ENCODE measurements at places on chromosomes 13 and 19.

DNA sequence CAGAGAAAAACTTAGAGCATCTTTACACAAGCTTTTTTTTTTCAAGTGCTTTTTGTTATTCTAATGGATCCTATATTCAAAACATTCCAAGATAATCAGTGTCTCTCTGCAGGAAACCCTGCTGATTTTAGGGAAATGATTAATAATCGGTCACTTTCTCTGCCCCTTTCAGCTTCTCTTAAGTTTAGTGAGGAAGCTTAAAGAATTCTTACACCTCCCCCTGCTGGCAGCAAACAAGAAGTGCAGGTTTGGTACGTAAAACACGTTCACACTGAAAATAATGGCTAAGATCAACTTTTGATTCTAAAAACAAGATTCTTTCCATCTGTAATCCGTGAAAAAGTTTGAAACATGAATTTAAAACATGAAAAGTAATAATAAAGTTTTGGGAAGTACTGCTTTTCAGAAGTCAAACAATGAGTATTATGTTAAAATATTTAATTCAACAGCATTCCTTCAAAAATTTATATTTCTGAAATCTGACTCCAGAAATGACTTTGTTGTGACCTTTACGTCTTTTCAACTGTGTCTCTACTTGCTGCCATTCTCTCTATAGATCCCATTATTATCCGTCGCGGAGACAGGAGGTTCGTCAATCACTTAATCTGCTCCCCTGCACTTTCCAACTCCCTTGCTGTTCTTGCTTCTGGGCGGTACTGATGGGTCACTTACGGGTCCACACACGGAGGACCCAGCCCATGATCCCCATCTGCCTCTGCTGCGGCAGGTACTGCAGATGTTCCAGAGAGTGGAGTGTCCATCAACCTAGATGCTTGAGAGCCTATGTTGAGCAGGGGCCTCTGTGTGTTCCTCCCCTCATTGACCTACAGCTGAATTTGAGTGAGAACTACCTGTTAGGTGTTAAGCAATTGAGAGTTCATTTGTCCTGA, 203.1 kb upstream of the EDNRB start:
- peak; percentile 54 for DNase-seq

- no peak for DNase-seq
These were observed 338.9 kb downstream of the KLF5 start for GRCh38 chr13:73397496-73398305.

- no peak for DNase-seq
These were observed at the start of gene HSH2D for GRCh38 chr19:16143399-16144215. HSH2D (plus strand) TSS chr19:16143685; CDS start chr19:16148751, 5,066 bp downstream.

DNA sequence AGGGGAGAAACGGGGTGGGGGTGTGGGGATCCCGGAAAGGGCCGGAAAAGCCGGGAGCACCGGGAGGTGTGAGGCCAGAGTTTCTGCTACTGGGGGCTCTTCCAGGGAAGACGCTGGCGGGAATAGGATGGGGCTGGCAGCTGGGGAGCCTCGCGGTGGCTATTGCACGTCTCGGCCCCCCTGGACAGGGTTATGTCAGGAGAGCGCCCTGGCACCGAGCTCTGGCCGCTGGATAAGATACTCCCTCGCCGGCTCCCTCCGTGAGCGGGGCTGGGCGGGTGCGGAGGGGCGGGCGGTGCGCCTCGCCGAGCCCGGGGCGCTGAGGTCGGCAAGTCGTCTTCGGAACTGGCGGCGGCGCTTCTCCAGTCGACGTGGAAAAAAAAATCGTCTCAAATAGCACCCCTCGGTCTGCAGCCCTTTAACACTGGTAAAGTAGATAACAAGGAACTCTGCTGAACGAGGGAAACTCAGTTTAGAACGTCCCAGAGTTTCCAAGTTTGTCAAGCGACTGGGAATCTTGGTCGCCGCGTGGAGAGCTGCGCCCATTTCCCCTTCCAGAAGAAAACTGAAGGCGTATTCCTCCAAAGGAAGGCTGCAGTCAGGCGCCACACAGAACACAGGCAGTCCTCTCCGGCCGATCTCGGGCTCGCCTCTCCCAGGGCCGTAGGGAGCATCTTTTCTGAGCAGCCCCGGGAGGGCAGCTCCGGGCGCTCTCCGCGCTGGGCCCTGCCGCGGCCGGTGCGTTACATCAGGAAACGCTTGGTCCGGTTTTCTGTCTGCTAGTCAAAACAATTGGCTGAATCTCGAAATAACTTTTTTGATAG, 115.1 kb downstream of the KCNRG start:
- DNase-seq = peak; percentile 53

DNA sequence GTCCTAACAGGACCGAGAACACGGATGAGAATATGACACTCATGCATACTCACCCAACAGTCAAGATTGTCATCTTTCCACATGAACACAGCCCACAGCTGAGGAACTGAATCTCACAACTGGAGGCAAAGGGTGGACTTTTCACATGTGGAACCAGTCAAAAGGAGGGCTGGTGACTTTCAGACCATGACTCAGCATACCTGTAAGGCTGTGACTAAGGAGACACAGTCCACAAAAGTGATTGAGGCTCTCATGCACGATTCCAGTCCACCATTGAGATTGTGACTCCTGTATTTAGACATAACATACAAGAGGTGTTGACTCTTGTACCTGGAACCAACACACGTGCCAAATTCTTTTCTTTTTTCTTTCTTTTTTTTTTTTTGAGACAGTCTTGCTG, 40.0 kb downstream of the ZNF729 start:
- no peak for DNase-seq

DNA sequence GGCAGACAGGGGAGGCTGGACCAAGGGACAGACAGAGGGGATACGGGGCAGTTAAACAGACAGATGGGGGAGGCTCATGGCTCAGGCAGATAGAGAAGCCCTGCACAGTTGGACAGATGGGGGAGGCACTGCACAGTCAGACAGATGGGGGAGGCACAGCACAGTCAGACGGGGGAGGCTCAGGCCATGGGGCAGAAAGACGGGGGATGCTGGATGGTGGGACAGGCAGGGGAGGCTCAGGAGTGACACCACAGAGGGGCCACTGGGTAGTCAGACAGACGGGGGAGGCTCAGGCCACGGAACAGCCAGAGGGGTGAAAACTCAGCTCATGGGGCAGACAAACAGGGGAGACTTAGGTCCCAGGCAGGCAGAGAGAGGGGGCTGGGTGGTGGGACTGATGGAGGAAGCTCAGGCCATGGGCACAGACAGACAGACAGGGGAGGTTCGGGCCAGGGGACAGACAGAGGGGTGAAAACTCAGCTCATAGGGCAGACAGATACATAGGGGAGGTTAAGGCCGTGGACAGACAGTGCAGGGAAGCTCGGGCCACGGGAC, 886 bp downstream of the MFSD12 start:
- no peak for DNase-seq

DNA sequence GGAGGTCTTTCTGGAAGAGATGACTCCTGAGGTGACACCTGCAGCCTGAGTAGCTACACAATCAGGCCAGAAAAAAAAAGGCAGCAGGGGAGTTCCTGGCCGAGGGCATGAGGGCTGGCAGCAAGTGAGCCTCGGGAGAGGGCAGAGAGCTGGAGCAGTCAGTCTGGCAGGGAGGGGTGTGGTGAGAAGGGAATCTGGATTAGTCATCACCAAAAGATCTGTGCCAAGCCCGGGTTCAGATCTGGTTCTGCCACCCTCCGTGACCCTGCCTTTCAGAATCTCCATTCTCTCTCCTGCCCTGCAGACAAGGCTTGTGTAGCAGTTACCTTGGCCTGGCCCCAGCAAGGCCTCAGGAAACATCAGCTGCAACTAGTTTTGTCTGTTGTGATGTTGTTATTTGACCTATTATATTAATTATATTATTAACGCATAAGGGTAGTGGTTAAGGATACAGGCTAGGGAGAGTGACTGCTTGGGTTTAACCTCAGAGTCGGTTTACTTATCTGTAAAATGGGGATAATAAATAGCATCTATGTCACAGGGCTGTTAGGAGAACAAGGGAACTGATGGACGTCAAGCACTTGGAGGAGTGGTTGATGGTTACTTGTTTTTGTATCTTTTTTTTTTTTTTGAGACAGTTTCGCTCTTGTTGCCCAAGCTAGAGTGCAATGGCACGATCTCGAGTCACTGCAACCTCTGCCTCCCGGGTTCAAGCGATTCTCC, 2.7 kb upstream of the CAPNS1 start:
- peak; percentile 39 for DNase-seq

DNA sequence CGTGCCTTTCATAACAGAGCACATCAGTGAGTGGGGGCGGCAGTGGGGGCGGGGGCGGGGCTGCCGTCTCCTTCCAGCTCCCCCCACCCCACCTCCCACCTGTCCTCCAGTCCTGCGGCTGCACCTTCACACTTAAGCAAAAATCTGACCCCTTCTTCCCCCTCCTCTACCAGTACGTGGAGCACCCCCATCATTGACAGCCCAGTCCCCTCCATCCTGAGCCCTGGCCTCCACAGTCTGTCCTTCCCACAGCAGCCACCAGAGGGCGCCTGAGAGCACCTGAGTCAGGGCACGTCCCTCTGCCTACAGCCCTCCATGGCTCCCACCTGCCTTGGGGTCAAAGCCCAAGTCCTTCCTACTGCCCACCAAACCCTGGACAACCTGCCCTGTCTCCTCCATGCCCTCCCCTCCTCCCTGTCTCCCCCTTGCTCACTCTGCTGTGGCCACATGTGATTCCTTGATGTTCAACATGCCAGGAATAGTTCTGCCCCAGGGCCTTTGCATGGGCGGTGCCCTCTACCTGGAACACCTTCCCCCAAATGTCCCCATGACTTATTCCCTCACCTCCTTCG, 4.0 kb downstream of the EBI3 start:
- peak; percentile 32 for DNase-seq

DNA sequence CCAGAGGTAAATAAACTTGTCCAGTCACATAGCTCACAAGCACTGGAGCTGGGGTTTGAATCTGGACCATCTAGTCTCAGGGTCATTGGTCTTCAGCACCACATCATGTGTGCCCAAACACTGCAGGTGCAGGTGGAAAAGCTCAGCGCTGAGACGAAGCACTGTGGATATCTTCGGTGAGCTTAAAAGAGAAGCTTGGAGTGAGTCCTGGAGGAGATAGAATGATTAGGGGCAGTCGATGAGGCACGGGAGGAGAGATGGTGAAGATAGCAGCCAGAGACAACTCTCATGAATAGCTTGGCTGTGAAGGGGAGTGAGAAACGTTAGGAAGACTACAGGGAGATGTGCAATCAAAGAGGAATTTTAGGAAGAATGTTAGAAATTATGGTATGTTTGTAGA, 389.3 kb downstream of the FGF9 start:
- no peak for DNase-seq

GRCh38 chr13:114054264-114054663, 78.2 kb downstream of the RASA3 start:
- no peak for DNase-seq

- DNase-seq = no peak
These were observed 2.0 kb upstream of the USF2 start for GRCh38 chr19:35266520-35267352.

GRCh38 chr13:40316301-40316700, 350.1 kb downstream of the FOXO1 start:
- DNase-seq = no peak

DNA sequence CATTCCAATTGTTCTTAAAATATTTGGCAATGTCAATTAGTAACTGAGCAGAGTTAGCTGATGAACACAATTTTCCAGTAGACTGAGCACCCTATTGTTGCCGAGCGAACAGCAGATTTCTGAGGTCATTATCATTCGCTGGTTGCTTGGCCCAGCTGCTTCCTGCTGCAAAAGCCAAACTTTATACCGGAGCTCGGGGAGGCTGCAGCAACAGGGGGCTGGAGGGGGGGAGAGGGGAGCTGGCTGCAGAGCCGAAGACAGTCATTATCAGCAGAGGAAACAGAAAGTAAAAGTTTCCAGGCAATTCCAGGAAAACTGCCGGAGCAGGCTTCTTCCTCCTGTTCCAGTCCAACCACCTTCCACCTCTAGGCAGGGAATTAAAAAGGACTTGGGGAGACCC, 77.9 kb downstream of the ZNF536 start:
- no peak for DNase-seq

GRCh38 chr13:98286799-98287198, 109.7 kb upstream of the RNF113B start:
- no peak for DNase-seq

DNA sequence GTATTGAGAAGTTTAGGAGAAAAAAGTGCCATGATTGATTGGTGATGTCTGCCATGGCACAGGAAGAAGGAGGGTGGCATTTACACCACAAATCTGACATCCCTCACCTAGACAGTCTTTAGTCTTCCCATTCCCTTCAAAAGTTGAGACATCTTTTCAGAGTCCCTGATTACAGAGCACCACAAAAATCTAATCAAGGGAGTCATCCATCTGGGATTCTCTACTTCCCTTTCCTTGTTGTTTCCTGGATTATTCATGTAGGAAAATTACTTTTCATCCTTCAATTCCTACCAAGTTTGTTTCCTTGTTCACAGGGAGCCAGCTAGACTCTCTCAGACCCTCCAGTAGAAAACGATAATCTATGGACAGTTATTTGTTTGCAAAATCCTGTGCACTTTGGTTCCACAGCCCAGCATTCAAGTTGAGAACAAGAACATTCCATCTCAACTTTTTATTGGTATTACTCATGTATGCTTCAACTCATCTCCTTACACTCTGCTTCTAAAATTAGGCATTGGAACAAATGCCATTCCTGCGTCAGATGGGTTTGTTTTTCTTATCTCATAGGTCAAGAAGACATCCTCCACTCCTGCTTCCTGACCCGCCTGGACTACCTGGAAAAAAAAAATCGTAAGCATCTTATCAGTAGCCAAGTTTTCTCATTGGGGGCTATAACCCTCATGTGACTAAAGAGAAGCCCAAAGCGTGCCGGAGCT, 259.9 kb downstream of the FOXO1 start:
- DNase-seq = peak; percentile 78

GRCh38 chr13:48994706-48995105, 19.0 kb downstream of the FNDC3A start:
- DNase-seq = no peak

- no peak for DNase-seq
These were observed 8.5 kb upstream of the CA11 start for GRCh38 chr19:48654299-48655059.

- peak; percentile 78 for DNase-seq
These were observed 60.1 kb downstream of the DCT start for GRCh38 chr13:94419304-94419924.

DNA sequence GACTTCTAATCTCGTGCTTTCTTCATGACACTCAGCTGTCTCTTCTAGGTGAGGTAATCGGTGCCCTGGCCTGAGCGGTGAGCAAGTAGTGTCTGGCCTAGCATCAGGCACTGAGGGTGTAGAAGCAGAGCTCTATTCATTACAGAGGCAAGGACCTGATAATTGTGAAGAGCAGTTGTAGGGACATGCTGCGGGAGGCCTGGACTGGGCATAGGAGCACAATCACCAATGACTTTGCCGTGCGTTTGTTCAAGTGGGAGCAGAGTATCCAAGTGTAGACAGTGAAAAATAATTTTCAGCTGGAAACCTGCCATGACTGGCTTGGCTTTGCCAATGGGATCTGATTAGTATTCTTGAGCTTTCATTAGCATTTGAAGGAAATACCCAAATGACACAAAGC, 32.1 kb upstream of the DCLK1 start:
- no peak for DNase-seq

GRCh38 chr13:39567569-39567968, 35.4 kb downstream of the LHFPL6 start:
- DNase-seq = no peak

Data from brain microvascular endothelial cell (primary cell).